ENCODE measurements at places on chromosomes 1 and 21.
A peak's percentile ranks its signal among the peaks of the same experiment; 100 is the strongest.

DNA sequence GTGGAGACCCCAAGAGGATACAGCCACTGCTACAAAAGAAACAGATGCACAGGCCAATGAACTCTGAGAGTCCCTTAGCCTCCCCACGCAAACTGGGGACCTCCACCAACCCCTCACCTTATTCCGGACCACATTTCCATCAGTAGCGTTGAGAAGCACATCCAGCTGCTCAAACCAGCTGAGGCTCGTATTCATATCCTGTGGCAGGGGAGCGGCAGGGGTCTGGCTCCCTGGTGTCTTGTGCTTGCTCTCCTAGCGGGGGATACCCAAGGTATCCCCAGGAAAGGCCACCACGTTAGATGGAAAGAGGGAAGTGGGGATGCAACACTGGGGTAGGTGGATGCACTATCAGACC lies 481 bp downstream of the CCDC163 start:
- DNase-seq, result no peak

GRCh38 chr1:93707956-93708355 lies 26.3 kb upstream of the BCAR3 start:
- peak; percentile 41 for DNase-seq

- no peak for DNase-seq
Observed at GRCh38 chr1:7970246-7970645, 8.7 kb downstream of the PARK7 start.

- no peak for DNase-seq
Observed at GRCh38 chr1:181135815-181136737, 47.6 kb downstream of the IER5 start.

DNA sequence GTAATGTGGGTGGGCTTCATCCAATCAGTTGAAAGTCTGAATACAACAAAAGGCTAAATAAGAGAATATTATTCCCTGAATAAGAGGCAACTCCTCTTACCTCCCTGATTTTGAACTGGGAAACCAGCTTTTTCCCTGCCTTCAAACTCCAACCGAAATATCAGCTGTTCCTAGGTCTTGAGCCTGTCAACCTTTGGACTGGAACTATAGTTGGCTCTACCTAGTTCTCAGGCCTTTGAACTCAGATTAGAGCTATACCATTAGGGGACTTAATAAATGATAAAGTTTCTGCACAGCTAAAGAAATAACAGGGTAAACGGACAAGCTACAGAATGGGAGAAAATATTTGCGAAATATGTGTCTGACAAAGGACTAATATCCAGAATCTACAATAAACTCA lies 43.8 kb upstream of the BEND5 start:
- no peak for DNase-seq

GRCh38 chr1:110524311-110525248 lies 5.6 kb upstream of the KCNA10 start:
- DNase-seq, result peak; percentile 26

All from activated T-cell treated with anti-CD3 and anti-CD28 coated beads for 24 hours (primary cell).